ENCODE measurements at places on chromosomes 7 and 10.

DNA sequence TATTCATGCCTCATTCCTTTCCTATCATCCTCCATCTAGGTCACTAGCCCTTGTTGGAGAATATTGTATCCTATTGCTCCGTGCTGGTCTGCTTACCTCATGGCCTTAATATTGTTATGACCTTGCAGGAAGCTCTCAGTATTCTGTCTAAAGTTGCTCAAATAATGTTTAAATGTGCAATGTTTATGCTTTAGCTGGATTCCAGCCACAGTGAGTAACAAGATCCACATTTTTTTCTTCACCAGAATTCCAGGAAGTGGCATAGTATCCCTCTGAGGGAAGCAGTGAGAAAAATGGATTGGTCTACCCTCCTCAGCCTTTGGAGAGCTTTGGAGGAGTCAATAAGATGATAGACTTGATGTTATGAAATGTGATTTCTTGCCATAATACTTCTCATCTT is 402.6 kb downstream of the NRG3 start:
- no peak for DNase-seq

- DNase-seq = no peak
Measured at GRCh38 chr7:42107484-42108240, 129.3 kb downstream of the GLI3 start.

DNA sequence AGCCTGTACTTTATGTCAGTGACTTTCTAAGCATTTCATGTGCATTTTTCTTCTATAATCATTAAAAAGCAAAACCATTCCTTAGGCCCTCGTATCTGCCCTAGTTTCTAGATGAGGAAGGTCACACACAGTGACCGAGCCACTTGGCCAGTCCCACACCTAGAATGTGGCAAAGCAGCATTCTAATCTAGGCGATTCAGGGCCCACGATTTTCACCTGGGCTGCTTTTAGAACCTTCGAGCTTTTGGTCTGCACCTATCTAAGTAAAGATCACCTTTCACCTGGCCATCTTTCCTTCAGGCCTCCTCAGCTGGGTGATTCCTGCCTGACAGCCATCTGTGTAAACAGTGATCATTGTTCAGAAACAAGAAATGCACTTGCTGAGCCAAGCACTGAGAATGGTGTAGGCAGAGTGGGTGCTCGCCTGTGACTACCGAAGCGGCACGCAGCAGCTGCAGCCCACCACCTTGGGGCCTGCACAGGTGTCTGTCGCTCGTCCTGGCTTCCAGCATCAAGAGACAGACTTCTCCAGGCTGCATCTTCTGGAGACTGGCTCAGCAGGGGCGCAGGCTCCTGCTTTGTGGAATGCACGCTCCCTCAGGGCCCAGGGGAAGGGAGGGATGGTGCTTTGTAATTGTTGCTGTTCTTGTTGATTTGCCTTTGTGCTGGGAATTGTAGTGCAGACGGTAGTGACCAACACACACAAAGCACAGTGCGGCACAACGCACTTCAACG is 149.0 kb upstream of the INSYN2A start:
- DNase-seq = no peak

DNA sequence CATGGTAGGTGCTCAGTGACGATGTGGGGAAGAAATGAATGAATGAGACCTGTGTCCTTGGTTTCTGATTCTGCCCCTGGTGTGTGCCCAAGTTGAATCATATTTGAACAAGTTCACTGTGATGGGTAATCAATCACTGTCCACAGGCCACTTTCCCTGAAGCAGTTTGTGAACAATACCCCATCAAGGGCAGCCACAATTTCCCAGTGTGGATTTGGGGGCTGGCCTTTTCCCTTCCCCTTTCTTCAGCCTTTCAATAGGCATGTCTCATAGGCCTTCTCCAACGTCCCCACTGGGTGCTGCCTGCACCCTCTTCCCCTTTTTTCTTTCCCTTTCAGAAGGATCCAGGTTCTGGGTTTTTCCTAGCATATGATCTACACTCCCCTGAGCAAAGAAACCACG is 64.7 kb downstream of the CREB5 start:
- no peak for DNase-seq

GRCh38 chr10:125868372-125868975 is 12.6 kb downstream of the DHX32 start:
- DNase-seq = no peak

- no peak for DNase-seq
Measured at GRCh38 chr7:67341153-67341768, 344.6 kb downstream of the TYW1 start.

DNA sequence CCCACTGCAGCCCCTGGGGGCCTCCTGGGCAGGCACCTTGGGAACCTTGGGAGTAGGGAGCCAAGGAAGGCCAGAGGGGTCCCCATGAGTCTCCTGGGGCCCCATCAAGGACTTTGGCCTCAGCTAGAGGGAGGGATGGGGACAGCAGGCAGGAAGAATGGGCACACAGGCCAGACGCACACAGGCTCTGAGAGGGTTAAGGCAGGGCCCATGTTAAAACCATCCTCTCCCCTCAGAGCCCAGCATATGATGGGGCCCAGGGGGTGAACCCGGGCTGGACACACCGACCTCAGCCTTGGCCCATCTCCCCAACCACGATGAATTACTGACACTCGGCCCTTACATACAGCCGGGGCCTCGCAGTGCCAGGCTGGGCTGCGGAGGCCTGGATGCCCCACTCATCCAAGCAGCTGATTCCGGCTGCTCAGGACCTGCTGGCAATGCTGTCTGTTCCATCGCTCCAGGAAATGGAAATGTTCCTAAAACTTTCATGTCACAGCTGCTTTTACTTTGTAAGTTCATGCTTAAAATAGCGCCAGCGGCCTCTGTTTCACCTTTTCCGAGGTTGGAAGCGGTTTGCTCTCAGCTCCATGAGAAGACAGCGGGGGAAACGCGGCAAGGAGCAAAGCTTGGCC is 17.3 kb upstream of the INPP5A start:
- no peak for DNase-seq

DNA sequence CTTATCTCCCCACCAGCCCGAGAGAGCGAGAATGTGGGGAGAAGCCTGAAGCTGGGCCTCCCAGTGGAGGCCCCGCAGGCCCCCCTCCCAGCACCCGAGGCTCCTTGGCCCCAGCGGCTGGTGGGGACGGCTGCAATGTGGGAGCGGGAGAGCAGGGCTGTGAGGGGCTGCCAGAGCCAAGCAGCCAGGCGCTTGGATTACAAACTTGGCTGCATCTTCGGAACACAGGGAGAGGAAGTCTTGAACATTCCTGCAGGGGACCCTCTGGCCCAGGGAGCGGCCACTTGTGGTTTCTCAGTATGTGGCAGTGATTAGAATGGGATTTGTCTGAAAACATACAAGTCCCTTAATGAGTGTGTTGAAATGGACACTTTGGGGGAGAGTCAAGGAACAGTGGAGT is 23.2 kb downstream of the ELN start:
- DNase-seq = no peak

GRCh38 chr10:71736570-71736952 is 17.0 kb upstream of the C10orf105 start:
- no peak for DNase-seq

- no peak for DNase-seq
Measured at GRCh38 chr10:91117505-91117904, 103.0 kb upstream of the PCGF5 start.

DNA sequence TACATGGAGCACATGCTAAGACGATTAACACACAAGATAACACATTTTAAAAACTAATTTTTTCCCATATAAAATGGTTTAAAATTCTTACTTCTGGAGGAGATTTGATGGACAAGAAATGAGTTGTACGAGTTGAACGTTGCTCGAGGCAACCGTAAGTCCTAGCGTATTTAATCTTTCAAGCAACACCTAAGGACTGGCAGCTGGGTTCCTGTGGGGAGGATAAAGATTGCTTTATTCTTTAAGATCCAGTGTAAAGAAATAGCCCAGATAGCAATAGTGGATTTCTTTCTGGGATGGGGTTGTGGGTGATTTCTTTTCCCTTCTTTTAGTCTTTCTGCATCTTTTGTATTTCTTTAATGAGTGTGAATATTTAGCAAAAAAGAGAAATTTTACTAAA is 9.8 kb downstream of the TBXAS1 start:
- DNase-seq = no peak

DNA sequence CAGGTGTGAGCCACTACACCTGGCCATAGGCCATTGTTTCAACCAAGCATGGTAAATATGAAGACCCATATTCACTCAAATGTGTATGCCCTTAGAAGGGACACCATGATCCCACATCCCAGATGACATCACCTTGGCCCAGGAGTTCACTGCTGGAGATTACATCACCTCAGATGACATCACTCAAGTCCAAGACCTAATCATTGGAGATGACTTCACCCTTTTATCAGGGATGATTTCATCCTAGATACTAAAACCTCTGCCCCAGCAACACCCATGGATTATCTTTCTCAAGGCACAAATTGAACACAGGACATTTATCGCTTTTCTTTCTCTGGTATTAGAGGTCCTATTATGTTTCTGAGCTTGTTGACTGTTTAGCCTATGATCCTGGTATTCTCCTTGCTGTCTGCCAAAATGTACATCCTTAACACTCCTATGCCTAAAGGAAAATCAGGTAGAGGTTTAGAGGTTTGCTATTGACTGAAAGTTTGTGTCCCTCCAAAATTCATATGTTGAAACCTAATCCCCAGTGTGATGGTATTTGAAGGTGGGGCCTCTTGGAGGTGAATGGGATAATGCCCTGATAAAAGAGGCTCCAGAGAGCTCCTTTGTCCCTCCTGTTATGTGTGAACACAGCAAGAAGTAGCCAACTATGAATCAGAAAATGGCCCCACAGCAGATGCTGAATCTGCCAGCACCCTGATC is 9.8 kb upstream of the CYP2C18 start:
- DNase-seq = no peak

- DNase-seq = no peak
Measured at GRCh38 chr10:51567271-51567670, 132.1 kb downstream of the CSTF2T start.

DNA sequence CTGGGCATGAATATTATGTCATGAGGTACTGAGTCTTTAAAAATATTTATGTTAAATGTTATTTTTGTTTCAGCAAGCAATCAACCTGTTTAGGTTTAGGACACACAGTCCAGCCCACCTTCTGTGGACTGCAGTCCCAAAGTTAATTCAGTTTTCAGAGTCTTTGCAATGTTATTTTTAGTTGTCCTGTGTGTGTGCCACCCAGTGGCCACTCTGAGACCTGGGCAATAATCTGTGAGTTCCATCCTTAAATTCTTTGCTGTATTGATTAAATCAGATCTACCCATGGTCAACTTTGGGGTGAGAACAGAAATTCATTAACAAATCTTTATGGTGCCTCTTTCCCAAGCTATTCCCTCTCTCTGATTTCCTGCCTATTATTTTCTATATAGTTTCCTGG is 415.1 kb downstream of the CCSER2 start:
- DNase-seq = no peak

DNA sequence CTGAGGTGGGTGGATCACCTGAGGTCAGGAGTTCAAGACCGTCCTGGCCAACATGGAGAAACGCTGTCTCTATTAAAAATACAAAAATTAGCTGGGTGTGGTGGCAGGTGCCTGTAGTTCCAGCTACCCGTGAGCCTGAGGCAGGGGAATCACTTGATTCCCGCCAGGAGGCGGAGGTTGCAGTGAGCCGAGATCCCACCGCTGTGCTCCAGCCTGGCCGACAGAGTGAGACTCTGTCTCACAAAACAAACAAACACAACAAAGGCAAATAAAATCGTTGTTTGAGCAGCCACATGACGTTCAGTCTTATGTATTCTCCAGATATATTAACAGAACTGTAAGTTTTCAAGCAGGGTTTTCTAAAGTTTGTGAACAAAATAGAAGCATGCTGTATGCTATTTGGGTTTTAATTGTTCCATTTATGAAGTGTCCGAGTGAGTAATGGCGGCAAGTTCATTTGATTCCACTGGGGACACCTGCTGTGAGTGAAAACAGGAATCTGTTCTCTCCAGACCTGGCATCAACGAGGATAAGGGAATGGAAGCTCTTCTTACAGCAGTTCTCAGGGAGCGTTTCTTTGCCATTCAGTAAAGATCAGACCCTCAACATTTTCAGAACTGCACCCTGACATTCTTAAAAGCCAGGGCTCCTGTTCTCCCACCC is 122.5 kb upstream of the PITRM1 start:
- no peak for DNase-seq

DNA sequence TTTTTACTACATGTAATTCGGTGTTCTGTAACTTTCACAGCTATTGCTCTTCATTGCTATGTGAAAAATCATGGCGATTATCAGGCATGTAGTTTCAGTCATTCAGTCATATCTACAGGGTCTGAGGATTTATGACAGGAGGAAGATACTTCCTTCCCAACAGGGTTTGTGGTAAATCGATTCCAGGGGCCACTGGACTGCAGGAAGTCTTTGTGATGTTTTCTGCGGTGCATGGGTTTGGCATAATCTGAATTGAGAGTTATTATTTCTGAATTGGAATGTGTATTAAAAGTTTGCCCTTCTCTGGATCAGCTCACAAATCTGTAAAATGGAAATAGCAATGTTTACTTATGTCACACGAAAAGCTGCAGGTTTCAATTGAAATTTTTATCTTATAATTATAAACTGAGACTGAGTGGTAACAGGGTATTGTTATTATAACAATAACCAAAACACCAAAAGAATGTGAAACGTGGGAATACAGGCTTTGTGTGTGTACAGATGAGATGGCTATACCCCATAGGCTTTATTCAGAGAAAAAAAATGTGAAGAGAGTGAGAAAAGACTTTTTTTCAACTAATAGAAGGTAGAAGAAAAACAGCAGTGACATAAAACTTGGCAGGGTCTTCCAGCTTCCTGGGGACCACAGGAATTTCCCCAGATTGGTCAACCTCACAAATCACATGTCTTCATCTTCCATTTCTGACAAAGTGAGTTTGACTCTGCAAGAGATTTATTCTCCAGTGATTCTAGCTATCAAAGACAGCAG is 307.7 kb upstream of the NFE2L3 start:
- DNase-seq = no peak

DNA sequence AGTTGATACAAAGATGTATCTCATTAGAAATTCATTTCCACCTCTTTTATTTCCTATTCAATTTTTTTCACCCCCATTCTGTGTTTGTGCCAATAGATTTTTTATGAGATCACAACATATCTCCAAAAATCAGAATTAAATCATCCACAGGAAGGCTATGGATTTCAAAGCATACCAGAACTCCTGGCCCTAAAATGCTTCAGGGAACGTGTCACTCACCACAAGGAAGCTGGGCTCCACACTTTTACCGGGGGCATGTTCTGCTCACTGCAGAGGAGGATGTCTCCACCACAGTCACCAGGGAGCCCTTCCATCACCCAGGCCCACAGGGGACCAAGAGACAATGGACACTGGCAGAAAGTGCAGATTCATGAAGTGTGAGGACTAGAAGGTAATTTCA is 456.8 kb downstream of the KCNMA1 start:
- no peak for DNase-seq

GRCh38 chr10:3226960-3227744 is 54.6 kb upstream of the PITRM1 start:
- no peak for DNase-seq

DNA sequence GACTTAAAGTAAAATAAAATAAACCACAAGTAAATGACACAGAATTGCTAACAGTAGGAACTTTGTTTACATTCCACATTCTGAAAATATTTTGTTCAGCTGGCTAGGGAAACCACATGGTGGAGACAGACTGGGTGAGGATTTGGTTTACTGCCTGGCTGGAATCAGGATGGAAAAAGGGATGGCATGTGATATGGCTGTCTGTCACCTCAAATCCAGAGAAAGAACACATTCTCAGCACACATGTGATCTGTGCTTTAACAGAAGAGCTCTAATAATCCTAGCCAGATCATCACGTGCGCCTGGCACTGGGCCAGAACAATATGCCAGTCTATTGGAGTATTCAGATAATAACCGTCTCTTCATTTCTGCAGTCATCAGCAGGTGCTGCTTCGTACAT is 90.9 kb upstream of the PIP4K2A start:
- no peak for DNase-seq

Measured in stimulated activated CD4-positive, alpha-beta T cell treated with anti-CD3 and anti-CD28 coated beads, Interleukin-12 subunit alpha, Interleukin-12 subunit beta, amount 100 ng/mL, for 48 hours (primary cell).